ENCODE measurements at places on chromosomes 5 and 9. TPM values are rescaled to one million over a fixed set of nuclear protein-coding genes. Genes with fewer than 3 reads are reported as not detected.

Gene SGCD
- total RNA-seq, result 1.4 TPM

Gene TSLP
- total RNA-seq, result not detected

Gene ZFP2
- 0.56 TPM for total RNA-seq

Gene LHX3
- not detected for total RNA-seq

Gene TMEFF1
- total RNA-seq, result not detected

Gene SLC25A48
- total RNA-seq, result 1.1 TPM

Gene BRINP1
- total RNA-seq, result under 0.01 TPM

Gene SPEF2
- total RNA-seq, result 4.5 TPM

Gene PLK2
- total RNA-seq, result 39.5 TPM

Gene OR1L8
- not detected for total RNA-seq

Gene IRX2
- total RNA-seq, result not detected
